T-cell (primary cell): ENCODE measurements at places on chromosomes 2 and 18. TPM values are rescaled to one million over a fixed set of nuclear protein-coding genes. Genes with fewer than 3 reads are reported as not detected.

Gene DHRS9
- total RNA-seq: not detected

Gene DLGAP1
- 0.25 TPM for total RNA-seq

Gene GRP
- not detected for total RNA-seq

Gene C2orf72
- 0.13 TPM for total RNA-seq

Gene C2orf66
- total RNA-seq: not detected

Gene NT5C1B
- total RNA-seq: not detected

Gene ZCCHC2
- 46.1 TPM for total RNA-seq

Gene ALMS1
- 25.1 TPM for total RNA-seq

Gene AKAIN1
- not detected for total RNA-seq

Gene FER1L5
- not detected for total RNA-seq

Gene TFCP2L1
- 0.54 TPM for total RNA-seq

Gene LOXHD1
- 0.21 TPM for total RNA-seq

Gene PLA2R1
- total RNA-seq: not detected

Gene IL36G
- total RNA-seq: not detected

Gene PCARE
- not detected for total RNA-seq
